Erythroblast (primary cell): ENCODE measurements at places on chromosomes 5 and 9.

- DNase-seq, result peak; percentile 53
Measured at GRCh38 chr9:133589454-133590227, 19.5 kb downstream of the FAM163B start.

GRCh38 chr9:93645921-93646639 is 69.7 kb downstream of the PHF2 start:
- DNase-seq, result no peak

DNA sequence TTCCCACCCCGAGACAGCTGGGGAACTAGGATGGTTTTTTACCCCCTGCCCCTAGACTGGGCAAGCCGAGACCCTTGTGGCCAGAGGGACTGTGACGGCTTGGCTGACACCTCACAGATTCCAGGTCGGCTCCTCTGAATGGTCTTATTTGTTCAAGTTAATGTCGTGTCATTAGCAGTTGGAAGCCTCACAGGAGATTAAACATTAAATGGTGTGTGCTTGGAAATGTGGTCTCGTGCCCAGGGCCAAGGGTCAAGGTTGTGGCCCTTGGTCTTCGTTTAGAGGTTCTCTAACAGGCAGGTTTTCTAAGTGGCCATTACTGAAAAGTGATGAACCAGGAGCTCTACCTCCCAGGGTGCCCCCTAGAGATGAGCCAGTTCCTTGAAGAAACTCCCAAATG is 61.2 kb upstream of the RXRA start:
- DNase-seq, result no peak

GRCh38 chr9:114529285-114529684 is 24.0 kb upstream of the WHRN start:
- DNase-seq, result no peak

GRCh38 chr9:107397076-107398044 is 92.2 kb downstream of the KLF4 start:
- DNase-seq, result no peak

DNA sequence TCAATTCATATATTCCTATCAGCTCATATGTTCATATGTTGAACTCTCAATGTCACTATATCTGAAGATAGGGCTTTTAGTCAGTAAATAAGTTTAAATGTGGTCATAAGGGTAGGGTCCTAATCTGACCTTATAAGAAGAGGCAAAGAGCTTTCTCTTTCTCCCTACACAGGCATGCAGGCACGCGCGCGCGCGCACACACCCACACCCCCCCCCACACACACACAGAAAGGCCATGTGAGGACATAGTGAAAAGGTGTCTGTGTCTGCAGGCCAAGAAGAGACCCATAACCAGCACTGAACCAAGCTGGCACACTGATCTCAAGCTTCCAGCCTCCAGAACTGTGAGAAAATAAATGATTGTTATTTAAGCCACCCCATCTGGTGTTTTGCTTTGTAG is 76.0 kb downstream of the PDE4D start:
- DNase-seq, result no peak
